ENCODE measurements at places on chromosomes 7 and 10.

DNA sequence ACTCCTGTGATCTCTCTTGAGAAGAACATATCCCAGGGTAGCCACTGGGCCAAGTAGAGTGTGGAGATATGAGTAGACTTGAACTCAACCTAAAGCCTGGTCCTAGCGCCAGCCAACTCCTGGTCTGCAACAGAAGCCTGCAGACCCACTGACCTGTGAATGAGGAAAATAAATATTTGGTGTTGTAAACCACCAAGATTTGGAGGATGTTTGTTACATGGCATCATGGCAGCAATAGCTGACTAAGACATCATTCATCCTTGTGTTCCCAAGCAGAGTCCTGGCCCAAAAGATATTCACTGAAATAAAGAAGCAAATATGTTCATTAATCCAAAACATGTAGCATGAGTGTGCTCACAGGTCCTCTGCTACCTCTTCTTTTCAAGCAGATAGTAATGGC, 26.0 kb upstream of the CHST3 start:
- no peak for DNase-seq

- DNase-seq = no peak
Measured at GRCh38 chr7:130277763-130278643, 11.3 kb downstream of the CPA2 start.

DNA sequence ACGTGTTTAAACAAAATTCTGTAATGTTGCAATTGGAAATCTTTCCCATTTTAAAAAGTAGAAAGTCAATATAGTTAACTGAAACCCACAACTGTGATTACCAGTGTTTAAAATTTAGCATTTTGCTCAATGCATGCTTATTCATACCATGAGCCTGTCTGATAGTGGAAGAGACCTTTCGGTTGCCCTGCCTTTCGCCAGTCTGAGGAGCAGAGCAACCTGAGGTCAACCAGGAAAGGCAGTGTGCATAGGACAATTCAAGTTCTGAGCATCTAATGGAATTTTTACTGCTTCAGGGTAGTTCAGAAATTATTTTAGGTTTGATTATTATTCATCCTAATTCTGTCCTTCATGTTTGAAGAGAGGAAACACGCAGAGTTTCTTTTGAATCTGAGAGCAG, 100.8 kb downstream of the CUBN start:
- no peak for DNase-seq

DNA sequence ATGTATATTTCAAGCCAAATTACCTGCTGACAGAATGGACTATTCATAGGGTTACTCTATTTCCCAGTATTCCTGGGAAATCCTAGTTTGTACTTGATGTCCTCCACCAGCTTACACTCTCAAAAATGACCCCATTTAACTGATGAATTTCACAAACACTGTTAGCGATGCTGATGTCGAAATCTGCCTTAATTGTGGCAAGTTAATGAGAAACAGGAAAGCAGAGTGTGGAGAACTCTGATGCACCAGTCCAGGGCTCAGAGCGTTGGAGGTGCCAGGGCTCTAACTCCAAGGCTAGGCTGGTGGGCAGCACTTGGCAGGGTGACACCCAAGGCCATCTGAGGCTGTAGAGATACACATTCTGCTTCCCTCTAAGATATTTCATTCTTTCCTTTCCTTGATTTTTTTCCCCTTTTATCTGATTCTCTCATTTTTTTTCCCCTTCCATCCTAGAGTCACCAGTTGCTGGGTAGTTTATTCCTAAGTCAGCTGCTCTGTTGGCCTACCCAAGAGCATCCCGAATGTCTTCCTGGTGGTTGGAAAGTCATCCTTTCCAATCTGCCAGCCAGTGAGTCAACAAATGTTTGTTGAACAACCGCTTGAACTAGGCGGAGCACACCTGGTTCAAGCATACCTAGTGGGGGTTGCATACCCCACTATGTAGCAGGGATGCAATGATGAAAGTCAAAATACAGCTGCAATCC, 525.0 kb upstream of the NRP1 start:
- no peak for DNase-seq

- DNase-seq = no peak
Measured at GRCh38 chr10:77949167-77949566, 22.6 kb upstream of the DLG5 start.

DNA sequence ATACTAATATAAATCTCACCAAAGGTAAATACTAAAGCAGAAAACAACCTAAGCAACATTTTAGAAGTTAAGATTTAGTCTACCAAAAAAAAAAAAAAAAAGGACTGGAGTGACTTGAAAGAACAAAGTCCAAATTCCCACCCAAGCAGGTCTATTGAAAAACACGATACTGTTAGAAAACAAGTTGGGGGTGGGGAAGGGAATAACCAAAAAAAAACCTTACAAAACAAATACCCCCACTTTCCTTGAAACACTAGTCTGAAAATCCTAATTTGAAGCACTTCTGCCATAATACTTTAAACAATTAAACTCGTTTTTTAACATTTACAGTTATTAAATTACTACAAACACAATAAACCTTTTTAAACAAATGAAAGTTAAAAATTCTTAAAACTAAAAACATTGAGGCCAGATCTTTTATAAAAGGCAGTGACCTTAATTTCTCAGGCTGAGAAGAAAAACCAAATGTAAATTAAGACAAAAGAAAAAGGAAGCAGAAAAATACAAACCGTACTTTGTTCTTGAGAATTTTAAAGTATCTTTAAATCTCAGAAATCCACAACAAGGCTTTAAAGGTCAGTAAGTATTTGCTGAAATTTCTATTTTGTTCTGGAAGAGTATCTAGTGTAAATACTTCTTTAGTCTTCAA, 135.1 kb downstream of the NRBF2 start:
- no peak for DNase-seq

- no peak for DNase-seq
Measured at GRCh38 chr7:99531354-99531765, 20.6 kb downstream of the FAM200A start.

DNA sequence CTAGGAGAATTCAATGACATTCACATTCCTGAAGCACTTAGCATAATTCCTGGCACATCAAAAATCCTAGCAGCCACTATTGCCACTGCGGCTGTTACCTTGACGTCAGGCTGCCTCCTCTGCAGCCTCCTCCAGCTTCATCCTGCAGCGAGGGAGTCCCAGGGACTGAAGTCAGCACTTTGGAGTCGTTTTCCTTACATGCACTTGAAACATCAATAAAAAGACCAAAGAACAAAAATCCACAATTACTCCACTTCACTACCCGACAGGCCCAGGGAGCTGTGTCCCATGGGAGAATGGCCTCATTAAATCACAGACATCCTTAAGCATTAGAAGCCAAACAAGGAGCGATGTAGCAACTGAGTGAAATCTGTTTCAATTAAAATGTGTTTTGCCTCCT, 48.6 kb upstream of the NANOS1 start:
- DNase-seq = no peak

- no peak for DNase-seq
Measured at GRCh38 chr7:92622685-92623084, 32.5 kb upstream of the FAM133B start.

- no peak for DNase-seq
Measured at GRCh38 chr10:24551161-24551560, 172.5 kb downstream of the ARHGAP21 start.

DNA sequence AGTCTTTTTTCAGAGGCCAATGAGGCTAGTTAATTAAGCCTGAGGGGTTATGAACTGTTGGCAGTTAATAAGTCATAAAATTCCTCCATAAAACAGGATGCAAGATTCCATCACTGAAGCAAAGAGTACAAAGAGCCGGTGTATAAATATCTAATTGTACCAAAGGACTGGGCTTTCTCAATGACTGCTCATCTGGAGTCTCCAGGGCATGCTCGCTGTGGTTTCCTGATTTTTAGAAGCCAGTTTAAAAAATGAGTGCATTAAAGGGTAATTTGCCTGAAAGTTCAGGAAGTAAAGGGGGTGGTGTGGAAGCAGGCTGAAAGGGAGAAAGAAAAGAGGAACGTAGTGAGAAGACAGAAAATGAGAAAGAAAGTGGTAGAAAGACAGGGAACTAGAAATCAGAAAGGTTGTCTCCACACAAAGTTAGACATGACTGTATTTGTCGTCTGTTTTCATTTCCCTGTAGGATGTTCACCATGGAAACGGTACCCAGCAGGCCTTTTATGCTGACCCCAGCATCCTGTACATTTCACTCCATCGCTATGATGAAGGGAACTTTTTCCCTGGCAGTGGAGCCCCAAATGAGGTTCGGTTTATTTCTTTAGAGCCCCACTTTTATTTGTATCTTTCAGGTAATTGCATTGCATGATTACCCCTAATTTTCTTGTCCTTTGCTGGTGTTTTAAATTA, 282.3 kb downstream of the TWIST1 start:
- DNase-seq = no peak

GRCh38 chr7:129213828-129214227, 11.0 kb upstream of the AHCYL2 start:
- DNase-seq = no peak

GRCh38 chr7:30379131-30379530, 94.7 kb downstream of the ZNRF2 start:
- no peak for DNase-seq

GRCh38 chr7:149217570-149217969, 21.9 kb upstream of the ZNF212 start:
- no peak for DNase-seq

GRCh38 chr10:31686599-31686998, 242.0 kb downstream of the ARHGAP12 start:
- no peak for DNase-seq

DNA sequence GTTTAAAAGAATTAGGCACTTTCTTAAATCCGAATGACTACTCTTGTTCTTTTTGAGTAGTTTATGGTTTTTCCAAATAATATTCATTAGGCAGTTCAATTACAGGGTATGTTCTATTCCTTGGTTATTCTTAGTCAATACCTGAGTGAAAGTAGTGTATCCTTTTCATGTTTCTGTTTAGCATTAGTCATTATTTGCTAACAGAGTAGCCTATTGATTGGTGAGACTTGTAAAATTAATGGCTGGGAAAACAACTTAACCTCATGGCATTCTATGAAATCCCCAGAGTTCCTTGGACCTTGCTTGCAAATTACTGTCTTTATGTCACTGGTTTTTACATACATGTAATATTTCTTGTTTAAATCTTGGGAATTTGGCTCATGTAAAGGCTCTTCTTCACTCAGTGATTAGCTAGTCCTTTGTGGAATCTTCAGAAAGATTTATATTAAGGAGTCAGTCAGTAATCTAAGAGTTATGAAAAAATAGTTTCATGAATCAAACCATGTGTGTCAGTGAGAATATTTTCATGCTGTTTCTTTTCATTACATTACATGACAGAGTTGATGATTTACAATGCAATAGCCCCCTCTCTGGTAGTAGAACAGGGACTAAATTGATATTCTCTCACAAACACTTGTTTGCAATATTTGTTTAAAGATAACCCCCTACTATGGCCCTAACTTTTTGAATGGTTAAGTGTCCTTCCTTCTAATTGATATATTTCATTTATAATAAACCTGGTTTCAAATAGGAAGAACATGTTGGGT, 81.5 kb upstream of the LRRTM3 start:
- no peak for DNase-seq

DNA sequence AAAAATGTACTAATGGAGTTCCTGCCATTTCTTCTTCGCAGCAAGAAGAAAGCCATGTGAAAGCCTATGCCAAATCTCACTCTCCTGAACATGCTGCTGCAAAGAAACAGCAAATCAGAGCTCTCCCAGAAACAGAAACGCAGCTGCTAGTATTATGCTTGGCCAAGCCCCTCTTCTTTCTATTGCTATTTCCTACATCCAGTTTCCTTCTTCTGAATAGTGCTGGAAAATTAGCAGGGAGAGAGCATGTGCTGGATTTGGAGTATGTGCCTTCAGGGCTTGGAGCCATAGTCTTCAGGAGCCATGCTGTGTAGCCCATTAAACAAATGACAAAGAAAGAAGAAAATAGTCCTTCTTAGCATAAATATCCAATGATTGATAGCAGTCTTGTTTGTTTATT, 852.0 kb upstream of the PHF14 start:
- no peak for DNase-seq

GRCh38 chr10:94133239-94133638, 139.5 kb downstream of the PLCE1 start:
- no peak for DNase-seq
